ENCODE measurements at places on chromosomes 3 and 15.

GRCh38 chr15:100786901-100787566 is 92.6 kb upstream of the ALDH1A3 start:
- no peak for DNase-seq

GRCh38 chr15:83578691-83579090 is 75.2 kb upstream of the ADAMTSL3 start:
- DNase-seq, result no peak

GRCh38 chr3:118573912-118574311 is 460.7 kb downstream of the IGSF11 start:
- no peak for DNase-seq

- DNase-seq, result no peak
Measured at GRCh38 chr3:172087602-172088580, 48.5 kb downstream of the FNDC3B start.

DNA sequence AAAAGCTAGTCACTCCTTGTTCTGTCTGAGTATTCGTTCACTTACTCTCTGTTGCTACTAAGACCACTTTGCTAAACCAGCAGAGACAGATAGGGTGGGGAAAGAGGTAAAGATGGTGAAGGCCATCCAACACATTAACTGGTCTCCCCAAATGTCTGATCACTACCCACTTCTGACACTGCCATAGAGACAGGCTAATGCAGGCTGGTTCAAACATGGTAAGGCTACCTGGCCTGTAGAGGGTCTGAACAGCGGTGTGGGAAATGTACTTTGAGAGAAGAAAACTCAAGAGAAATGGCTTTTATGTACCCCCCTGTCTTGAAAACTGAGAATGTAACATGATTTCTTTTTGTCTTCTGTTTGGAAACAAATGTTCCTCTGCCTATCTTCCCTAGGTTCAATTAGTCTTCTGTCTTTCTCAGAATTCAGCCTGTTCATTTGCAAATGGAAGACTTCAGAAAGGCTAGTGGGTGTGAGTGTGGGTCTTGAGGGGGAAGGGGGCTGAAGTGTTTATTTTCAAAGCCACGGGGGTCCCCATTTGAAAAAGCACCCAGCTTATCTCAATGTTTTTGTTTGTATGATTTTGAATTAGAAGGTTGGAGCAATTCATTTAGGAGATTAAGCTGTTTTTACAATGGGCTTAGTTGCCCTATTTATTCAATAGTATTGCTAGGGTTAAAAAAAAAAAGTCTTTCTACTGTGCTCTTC is 15.8 kb downstream of the ALDH1A2 start:
- no peak for DNase-seq

GRCh38 chr3:140176526-140176925 is 241.5 kb downstream of the CLSTN2 start:
- DNase-seq, result no peak

Data from NCI-H1694 (cell line).